ENCODE measurements at places on chromosomes 1 and 21.

DNA sequence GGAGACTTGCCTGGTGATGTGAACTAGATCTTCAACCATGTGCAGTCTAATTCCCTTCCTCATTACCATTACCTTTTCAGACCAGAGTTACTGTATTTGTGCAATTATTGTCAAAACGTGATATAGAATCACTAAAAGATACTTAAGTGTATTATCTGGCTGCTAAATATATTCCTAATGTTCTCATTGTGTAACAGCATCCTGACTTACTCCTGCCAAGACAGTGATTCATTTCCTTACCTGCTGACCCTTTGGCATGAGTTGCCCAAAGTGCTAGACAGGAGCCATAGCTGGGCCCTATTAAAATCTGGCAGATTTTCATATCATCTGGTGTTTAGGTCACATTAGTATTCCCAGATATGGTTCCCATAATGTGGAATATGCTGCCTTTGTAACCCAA, 598.3 kb upstream of the CAMK1G start:
- peak; percentile 71 for DNase-seq

DNA sequence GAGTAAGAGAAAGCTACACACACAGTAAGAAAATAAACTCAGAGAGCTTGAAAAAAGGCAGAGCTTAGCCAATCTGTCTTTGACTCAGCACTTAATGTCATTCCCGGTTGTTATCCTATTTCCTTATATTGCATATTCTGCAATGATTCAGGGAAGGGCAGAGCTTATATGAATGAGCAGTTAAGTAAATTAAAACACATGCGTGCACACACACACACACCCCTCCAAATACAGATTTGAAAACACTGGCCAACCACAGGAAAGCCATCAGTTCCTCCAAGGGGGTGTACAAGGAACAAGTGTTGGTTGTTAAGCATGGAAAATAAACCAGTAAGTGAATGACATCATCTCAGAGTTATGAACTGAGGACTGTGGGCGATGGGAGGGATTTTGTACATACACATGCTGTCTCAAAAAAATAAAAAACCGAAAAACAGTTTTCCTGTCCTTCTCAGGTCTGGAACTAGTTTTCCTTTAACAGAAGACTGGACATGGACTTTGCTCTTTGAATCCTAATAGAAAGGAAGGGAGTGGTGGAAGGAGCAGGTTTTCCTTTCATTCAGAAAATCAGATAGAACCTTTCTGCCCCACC, 1.0 kb downstream of the IQGAP3 start:
- peak; percentile 61 for DNase-seq

DNA sequence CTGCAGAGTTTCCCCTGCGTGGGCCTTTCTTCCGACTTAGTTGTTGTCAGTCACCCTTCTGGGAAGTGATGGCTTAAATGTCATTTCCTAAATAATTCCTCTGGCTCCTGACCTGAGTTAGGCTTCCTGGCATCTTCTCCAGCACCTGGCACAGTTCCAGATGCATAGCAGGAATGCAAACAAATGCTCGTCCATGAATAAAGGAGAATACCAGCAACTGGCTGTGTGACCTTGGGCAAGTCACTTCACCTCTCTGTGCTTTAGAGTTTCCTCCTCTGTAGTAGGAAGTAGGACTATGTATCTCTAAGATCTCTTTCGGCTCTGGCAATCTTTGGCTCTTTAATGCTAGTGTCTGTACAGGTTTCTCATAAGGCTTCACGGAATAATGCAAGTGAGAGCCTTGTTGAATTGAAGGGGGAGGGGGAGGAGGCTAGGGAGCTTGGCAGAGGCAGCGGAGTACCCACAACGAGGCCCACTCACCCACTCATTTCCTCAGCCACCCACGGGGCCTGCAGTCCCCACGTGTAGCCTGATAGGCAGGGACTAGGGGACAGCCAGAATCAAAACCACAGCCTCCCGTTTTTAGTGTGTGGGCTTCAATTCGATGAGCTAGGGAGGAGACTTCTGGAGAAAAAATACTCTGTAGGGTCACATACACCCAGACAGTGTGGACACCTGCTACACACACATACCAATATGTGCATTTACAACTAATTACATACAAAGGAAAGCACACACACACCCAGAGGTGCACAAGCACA, 48.1 kb downstream of the TENT5C start:
- no peak for DNase-seq

DNA sequence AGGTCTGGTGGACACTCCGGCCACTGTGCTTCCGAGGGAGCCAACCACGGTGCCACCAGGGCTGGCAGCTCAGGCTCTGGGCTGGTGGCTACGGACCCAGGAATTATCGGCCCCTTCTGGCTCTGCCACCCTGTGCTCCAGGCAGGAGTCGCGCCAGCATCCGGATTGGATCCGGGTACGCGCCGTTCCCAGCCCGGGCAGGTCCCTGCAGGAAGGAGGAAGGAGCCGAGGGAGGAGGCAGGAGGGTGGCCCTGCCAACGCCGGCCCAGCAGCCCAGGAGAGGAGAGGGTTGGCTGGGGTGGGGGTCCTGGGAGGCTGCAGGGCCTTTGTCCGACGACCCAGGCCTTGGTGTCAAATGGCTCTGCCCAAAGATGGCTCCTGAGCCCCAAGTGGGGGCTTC, 160.5 kb downstream of the CASZ1 start:
- peak; percentile 80 for DNase-seq

DNA sequence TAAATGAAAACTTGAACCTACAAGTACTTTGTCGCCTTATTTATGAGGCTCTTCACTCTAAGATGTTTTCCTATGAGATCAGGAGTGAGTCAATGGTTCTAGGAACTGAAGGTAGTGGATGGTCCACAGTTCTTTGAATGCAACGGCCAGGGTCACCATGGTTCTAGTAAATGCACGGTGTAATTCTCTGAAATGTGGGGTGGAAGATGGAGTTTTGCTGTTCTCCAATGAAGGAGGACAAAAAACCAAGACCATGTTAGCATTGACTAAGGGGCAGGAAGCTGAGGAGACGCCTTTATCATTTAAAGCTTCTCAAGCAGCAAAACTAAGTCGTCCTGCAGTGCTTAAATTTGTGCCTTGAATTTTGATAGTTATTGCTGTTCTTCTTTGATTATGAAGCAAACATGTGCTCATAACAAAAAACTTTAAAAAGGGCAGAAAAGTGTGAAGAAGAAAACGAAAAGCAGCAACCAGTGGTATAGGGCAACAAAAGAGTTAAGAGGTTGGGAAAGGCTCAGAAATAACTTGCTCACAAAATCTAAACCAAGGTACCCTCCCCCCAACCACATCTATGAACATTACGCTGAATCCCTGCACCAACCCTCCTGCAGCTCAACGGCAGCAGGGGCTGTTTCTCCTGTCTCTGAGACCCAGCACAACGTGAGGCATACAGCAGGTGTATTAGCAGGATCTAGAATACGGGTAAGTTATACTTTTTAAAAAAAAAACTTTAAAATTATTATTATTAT, 85.0 kb downstream of the MRPL37 start:
- no peak for DNase-seq

DNA sequence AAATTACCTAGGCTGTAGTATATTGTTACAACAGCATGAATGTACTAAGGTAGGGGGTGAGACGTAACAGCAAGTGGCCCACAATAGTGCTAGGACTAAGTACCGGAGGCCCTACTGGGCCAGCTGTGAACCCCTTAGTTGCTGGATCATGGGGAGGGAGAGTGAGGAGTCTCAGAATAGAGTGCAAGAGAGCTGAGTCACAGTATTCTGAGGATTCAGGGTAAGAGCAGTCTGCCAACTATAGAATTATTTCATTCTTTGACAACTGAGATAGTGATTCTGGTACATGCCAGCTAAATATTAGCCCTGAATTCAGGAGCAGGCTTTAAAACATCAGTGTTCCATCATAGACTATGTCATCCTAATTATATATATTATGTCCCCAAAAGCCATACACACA, 218.7 kb downstream of the TM2D1 start:
- DNase-seq: no peak

- peak; percentile 94 for DNase-seq
These were observed 11.0 kb upstream of the CDK18 start for GRCh38 chr1:205493241-205494085.

DNA sequence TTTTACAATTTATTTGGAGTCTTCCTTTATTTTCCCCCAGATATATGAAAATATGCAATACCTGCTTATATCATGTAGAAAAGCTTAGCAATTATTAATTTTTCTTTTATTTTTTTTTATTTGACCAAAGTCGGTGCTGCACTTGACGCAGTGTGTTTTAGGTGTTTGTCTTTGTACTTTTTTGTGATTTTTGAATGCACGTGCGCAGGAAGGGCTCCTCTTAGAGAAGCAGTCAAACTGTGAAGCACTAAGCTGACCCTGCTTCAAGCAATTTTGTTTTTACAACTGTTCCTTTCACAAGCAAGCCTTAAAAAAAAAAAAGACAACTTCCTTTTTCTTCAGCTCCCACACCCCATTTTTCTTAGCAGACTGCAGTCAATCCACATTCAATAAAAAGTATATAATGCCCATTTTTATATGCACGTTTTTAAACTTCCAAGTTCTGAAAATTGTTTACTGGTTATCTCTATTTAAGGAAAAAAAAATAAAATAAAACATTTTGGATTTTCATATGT, 267.4 kb downstream of the TM2D1 start:
- no peak for DNase-seq

GRCh38 chr1:203084588-203085527, 954 bp downstream of the MYOG start:
- no peak for DNase-seq

- no peak for DNase-seq
These were observed 961 bp downstream of the RBM15 start for GRCh38 chr1:110340207-110340468.

DNA sequence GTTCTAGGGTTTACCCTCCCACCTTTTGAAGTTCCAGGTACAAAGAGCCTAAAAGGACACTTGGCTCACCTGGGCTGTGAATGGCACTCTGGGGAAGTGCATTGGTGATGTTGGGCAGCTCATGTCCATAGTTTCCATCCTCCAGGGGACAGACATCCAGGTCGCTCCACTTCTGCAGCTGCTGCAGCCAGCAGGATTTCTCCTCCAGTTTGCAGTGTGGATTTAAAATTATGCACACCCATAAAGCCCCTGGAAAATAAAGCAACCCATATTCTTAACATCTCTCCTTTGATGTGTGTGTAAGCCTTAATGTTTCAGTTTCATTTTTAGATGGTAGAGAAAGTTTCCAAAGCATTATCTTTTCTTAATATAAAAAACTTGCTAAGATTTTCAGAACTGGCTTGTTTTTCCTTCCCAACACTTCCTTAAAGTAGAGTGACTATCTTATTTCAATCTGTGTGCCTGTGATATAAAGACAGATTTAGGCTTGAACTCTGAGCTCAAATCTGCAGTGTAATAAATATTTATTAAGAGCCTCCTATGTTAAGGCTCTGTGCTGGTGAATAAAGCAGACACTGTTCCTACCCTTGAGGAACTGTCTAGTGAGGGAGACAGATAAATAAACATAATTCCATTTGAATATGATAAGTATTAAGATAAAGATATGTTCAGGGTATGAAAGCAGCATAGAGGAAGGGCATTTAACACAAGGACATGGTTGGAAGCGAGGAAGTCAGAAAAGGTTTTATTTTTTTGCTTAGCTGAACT, 39.1 kb downstream of the UROD start:
- DNase-seq: no peak

- no peak for DNase-seq
These were observed 19.1 kb upstream of the NPHP4 start for GRCh38 chr1:6011161-6011945.

GRCh38 chr21:44870748-44871495, 2.6 kb downstream of the PTTG1IP start:
- DNase-seq: no peak

GRCh38 chr21:24183077-24183476, 1424.2 kb downstream of the MRPL39 start:
- DNase-seq: no peak

GRCh38 chr1:111734426-111734825, 4.8 kb downstream of the INKA2 start:
- DNase-seq: no peak

DNA sequence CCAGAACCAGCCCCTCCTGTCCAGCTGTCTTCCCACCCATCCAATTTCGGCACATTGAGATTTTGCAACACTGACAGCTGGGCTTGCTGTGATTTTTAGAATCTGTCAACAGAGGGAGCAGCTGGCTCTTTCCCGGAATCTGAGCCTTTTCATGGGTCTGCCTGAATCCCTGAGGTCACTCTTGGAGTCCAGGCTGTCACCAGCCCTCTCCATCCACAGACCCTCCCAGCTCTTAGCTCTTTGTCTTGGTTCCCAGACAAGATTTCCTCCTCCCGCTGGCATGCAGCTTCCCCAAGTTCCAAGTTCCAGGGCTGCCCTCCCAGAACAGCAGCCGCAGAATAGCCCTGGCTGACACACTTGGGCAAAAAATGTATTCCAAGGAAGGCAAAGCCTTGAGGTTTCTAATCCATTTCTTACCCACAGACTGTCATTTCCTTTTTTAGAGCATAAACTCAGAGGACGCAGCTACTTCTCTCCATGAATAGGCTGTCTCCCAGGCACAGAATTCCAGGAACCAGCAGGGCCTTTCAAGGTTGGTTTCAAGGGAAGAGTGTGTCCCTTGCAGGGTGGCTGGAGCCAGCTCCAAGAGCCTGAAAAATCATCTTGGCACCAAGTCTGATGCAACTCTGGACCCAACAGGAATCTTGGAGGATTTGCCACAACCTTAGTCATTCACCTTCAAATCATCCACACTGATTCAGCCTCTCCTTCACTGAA, 7.1 kb upstream of the TMEM61 start:
- no peak for DNase-seq

- peak; percentile 34 for DNase-seq
These were observed 690 bp downstream of the B3GALNT2 start for GRCh38 chr1:235503403-235504121.

DNA sequence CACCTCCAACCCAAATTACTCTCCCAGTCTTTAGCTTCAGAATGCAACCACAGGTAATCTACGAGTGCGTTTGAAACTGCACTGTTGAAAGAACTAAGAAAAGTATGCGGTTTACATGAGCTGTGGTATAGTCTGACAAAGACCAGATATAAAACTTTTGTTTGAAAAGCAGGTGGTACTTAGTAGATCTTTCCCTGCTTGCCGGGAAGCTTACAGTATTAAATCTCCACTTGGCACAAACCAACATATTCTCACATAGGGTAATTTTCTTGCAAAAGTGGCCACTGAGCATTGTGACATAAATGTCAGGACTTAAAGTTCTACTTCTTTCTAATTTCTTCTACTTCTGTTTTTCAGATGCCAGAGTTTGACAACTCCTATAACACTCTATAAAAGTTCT, 8.4 kb downstream of the RGS2 start:
- DNase-seq: no peak

- no peak for DNase-seq
These were observed 174.1 kb downstream of the ACTL8 start for GRCh38 chr1:17929224-17929623.

Measured in RWPE1 (cell line).